ENCODE measurements at places on chromosomes 6 and 20. TPM values are rescaled to one million over a fixed set of nuclear protein-coding genes. Genes with fewer than 3 reads are reported as not detected.

SPTLC3 gene
- 7.1 TPM for total RNA-seq

DNA sequence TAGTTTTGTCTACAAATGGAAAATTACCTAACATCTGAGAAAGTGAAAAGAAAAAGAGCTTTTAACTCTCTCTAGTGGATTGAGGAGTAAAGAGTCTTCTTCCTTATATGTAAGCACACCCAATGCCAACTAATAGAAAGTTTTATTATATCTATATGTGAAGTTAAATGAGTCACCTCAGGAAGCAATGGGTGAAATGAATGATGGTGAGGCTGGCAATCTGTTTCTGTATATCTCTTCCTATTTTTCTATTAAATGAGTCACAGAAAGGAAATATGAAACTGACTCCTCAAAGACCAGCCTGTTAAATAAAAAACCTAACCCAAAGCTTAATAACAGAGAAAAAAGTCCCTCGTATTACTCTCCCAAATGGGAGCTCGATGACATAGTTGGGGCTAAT lies 71.3 kb downstream of the OTOR start:
- DNase-seq: no peak

- DNase-seq: no peak
Observed at GRCh38 chr6:134074151-134075055, 22.0 kb upstream of the SLC2A12 start.

DNA sequence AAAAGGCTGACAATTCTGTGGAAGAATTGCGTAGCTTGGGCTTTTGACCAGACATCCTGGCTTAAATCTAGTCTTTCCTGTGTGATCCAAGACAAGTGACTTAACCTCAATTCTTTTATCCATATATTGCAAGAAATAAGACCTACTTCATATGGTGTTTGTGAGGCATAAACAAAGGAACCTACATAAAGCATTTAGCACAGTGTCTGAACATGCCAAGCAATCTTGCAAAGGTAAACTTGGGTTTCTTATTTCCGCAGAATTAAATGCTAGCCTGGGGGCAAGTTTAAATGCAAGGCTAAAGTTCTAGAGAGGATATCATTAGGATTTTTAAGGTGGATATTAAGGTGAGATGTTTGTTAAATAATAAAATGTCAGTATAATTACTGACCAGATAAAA lies 47.9 kb downstream of the HDDC2 start:
- no peak for DNase-seq

QRSL1 gene
- 8.0 TPM for total RNA-seq

DNA sequence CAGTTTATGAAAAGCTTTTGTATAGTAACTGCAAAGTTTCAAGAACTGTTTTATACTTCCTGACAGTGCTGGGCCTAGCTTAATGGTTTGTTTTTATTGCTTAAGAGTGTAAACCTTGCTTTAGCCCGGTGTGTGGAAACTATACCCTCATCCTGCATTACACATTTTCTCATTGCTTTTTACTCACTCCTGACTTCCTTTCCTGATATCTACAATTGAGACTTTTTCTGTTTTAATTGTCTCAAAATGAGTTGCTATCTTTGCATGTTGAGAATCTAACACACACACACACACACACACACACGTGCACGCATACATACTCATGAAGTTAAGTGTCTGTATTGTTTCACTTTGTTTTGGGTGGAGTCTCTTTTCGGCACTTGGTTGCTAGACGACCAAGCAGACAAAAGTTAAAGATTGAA lies 16.7 kb downstream of the BMP2 start:
- DNase-seq: no peak

SPDEF gene
- total RNA-seq: not detected

GRCh38 chr6:116158641-116159040 lies 32.7 kb upstream of the COL10A1 start:
- DNase-seq: no peak

- DNase-seq: peak; percentile 61
Observed at GRCh38 chr20:19974630-19975435, 42.3 kb upstream of the NAA20 start.

TNXB gene
- 132 TPM for total RNA-seq

EEF1A2 gene
- total RNA-seq: 4.7 TPM

SEL1L2 gene
- total RNA-seq: not detected

DNA sequence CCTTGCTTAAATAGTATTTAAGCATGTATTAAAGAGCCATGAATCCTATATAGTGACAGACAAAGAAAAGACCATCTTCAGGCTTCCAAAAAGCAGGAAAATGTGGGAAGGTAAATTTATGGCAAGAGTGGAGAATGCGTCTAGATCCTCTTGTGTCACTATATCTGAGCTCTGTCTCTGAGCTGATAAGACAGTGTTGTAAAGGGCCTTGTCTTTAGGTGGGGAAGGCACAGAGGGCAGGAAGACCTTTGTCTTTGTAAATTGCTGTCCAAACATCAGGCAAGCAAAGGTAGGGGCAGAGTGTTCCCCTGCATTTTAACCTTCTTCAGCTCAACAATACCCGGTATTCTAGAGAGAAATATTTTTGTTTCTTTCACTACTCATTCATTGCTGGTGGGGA lies 33.9 kb upstream of the MBOAT1 start:
- DNase-seq: no peak

GSTA5 gene
- not detected for total RNA-seq

OR2H2 gene
- not detected for total RNA-seq

TSBP1 gene
- total RNA-seq: not detected

DNA sequence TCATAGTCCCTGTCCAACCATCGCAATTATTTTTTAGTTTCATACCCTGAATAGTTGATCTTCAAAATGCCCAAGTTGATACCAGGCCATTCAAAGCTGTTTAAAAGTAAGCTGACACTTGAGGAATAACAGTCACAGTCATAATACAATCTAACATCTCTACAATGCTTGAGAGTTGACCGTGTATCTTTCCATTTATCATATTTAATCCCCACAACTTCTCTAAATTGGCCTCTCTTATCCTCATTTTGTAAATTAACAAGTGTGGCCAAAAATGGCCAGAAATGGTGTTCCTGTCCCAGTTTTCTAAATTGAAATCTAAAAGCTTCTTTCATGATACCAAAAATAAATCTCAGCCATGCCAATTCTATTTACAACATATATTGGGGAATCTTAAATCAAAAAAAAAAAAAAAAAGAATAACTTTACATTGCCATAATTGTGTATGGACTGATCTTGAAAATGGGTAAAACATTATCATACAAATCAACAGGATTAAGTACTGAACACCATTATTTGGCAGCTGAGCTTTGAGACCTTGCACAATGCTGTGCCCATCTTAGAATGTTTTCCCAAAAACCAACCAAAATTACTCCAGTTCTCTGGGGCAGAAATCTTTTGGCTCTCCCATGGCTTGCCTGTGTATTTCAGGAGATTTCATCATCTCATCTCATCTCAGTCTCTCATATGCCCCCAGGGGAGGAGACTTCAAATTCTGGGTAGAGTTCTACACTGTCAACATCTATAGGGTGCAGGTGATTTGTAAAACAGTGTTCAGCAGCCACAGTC lies 448.7 kb upstream of the JARID2 start:
- no peak for DNase-seq

DNA sequence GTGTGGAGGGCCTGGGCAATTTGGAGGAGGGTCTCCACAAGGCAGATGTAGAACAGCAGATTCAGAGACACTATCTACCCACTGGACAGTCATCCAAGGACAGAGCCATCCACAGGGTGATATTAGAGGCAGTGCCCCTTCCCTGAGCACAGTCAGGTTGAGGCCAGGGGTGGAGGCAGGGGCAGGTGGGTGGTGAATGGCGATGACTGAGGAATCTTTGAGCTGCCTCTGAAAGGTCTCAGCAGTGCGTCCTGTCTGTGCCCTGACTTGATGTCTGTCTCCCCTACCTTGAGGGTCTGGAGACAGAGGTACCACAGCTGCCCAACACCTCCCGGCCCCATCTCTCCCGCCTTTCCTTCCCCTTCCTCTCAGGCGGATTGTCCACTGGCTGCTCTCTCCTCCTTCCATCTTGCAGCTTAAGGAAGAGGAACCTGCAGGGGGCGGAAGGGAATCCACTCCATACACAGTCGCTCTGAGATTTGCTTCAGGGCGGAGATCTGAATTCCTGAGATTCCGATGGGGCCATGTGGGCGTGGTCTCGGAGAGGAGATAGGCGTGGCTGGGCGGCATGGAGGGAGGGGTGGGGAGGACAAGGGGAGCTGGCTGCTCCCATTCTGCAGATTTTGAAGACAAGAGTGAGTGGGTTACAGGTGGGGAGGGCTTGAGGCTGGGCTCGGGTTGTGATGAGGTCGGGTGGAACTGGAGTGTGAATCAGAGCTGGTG lies 1.7 kb downstream of the MUCL3 start:
- peak; percentile 35 for DNase-seq

GRCh38 chr6:166806217-166806838 lies 150.0 kb downstream of the RNASET2 start:
- no peak for DNase-seq

- DNase-seq: no peak
Observed at GRCh38 chr20:14189794-14190402, 147.5 kb downstream of the FLRT3 start.

- DNase-seq: no peak
Observed at GRCh38 chr6:132830334-132830751, 16.0 kb downstream of the RPS12 start.

GRCh38 chr6:53529324-53530036 lies 15.4 kb downstream of the GCLC start:
- DNase-seq: no peak

RAMACL gene
- total RNA-seq: 5.4 TPM

DNA sequence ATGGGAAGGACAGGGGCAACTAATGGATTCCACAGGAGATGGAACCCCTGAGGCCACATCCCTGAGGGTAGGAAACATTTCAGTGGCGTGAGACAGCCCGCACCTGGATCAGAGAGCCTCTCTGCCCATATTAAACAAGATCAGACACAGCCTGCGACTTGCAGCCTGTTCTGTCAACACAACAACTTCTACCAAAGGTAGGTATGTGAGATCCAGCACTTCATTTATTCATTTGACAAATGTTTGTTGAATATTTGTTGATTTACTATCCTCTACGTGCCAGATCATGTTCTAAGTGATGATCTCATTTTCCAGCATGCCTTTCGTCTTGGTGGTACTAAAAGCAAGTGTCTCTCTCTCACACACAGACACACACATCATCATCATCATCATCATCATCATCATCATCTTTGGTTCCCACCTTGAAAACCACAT lies 43.2 kb upstream of the NT5E start:
- no peak for DNase-seq

DNA sequence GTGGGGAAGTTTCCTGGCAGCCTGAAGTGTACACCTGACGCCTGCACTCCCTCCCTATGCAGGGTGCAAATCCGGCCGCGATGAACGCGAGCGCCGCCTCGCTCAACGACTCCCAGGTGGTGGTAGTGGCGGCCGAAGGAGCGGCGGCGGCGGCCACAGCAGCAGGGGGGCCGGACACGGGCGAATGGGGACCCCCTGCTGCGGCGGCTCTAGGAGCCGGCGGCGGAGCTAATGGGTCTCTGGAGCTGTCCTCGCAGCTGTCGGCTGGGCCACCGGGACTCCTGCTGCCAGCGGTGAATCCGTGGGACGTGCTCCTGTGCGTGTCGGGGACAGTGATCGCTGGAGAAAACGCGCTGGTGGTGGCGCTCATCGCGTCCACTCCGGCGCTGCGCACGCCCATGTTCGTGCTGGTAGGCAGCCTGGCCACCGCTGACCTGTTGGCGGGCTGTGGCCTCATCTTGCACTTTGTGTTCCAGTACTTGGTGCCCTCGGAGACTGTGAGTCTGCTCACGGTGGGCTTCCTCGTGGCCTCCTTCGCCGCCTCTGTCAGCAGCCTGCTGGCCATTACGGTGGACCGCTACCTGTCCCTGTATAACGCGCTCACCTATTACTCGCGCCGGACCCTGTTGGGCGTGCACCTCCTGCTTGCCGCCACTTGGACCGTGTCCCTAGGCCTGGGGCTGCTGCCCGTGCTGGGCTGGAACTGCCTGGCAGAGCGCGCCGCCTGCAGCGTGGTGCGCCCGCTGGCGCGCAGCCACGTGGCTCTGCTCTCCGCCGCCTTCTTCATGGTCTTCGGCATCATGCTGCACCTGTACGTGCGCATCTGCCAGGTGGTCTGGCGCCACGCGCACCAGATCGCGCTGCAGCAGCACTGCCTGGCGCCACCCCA lies 1.2 kb downstream of the GPR6 start:
- DNase-seq: no peak

DNA sequence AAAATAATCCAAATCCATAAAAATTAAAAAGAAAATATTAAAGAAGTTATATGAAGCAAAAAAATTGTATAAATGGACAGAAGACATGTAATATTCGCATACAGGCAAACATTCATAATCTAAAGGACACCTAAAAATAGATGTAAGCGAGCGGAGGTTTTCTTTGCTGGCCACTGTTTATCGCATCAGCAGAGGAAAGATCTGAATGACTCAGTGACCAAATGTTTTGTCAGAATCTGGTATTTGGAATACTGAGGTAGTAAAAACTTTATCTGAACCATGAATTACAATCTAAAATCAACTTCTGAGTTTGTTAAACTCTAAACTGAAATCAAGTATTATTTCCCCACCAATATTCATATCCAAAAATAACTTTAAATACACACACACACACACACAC lies 7.8 kb downstream of the TSPYL4 start:
- DNase-seq: no peak

GRCh38 chr6:169503422-169504152 lies 198.2 kb downstream of the WDR27 start:
- no peak for DNase-seq

KCNB1 gene
- total RNA-seq: 15.0 TPM

DNA sequence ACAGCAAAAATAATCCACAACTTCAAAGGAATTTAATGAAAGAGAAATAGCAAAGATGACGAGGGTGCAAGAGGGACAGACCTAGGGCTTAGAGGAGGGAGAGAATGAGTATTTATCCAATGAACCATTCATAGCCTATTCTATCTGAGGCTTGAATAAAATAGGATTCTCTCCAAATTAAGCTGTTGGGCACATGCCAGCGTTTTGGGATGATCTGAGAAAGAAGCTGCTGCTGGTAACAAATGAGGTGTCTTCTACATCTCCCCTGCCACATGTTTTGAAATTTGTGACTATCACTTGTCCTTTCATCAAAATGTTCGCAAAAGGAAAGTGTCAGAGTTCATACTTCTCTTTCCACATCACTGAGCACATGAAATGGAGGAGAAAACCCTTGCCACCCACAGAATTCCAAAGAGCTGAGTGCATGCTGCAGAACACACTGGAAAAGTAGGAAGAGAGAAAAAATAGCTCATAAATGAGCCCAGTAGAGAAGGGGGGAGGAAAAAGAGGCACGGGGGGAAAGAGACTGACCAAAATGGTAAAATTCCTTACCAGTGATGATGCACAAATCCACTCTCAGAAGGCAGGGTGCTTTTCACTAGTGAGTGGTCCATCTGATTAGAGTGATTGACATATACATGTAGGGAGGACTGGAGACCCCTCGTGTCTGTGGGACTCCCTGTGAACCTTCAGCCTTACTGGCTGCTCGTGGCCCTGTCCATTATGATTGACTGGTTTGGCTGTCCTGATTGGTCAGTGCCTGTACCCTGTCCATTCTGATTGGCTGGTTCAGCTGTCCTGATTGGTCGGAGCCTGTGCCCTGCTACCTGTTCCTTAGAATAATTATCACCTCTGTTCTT lies 180.5 kb downstream of the OGFRL1 start:
- DNase-seq: peak; percentile 40

GRCh38 chr6:33915134-33915533 lies 111.3 kb upstream of the MLN start:
- DNase-seq: no peak

All from omental fat pad (tissue), 4 donors.